Right ventricle myocardium inferior (tissue), 1 donor: ENCODE measurements at places on chromosomes 12 and 14. TPM values are rescaled to one million over a fixed set of nuclear protein-coding genes. Genes with fewer than 3 reads are reported as not detected.

GRCh38 chr12:25695574-25695973 lies 142.5 kb upstream of the LMNTD1 start:
- no peak for DNase-seq

GRCh38 chr12:30462249-30462648 lies 233.4 kb downstream of the IPO8 start:
- DNase-seq: no peak

DNA sequence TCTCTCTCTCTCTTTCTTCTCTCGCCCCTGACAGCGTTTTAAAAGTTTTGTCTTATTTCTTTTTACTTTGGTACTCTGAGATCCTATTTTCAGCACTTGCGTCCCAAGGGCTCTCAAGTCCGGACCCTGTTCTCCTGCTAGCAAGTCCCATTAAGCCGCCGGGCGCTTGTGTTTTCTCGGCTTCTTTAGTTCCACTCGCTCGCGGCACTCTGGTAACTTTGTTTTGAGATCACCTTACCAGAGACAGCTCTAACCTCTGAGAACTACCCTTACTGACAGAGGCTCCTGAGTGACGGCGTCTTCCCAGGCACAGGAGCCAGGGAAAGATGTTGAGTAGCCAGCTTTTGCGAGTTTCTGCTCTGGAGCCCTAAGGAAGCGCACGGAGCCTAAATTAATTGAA lies 2.7 kb upstream of the MYF5 start:
- no peak for DNase-seq

GRCh38 chr12:71392521-71393145 lies 47.0 kb upstream of the LGR5 start:
- DNase-seq: no peak

Gene PYGL
- 9.8 TPM for total RNA-seq

GRCh38 chr12:27779416-27779919 lies 565 bp upstream of the KLHL42 start:
- DNase-seq: no peak

Gene MANSC4
- total RNA-seq: not detected

DNA sequence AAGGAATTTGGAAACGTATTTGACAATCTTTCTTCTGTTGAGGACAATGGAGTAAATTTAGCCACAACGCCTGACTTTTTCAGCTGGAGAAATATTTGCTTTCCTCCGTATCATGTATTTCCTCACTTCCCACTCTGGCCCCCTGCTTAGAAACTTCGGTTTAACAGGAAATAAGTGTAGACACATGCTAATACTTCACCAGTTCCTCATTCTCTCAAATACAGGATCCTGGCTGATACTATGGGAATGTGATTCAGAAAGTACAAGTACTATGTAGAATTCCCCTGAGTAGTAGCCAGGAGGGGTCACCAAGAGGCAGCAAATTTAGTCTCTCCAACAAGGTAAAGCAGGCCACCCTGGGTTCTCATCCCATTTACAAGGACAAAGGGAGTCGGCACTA lies 58.0 kb downstream of the FAR2 start:
- DNase-seq: no peak

- DNase-seq: no peak
These were observed 89.7 kb downstream of the TMCC3 start for GRCh38 chr12:94560431-94561221.

Gene MYH7
- total RNA-seq: 11,833 TPM

DNA sequence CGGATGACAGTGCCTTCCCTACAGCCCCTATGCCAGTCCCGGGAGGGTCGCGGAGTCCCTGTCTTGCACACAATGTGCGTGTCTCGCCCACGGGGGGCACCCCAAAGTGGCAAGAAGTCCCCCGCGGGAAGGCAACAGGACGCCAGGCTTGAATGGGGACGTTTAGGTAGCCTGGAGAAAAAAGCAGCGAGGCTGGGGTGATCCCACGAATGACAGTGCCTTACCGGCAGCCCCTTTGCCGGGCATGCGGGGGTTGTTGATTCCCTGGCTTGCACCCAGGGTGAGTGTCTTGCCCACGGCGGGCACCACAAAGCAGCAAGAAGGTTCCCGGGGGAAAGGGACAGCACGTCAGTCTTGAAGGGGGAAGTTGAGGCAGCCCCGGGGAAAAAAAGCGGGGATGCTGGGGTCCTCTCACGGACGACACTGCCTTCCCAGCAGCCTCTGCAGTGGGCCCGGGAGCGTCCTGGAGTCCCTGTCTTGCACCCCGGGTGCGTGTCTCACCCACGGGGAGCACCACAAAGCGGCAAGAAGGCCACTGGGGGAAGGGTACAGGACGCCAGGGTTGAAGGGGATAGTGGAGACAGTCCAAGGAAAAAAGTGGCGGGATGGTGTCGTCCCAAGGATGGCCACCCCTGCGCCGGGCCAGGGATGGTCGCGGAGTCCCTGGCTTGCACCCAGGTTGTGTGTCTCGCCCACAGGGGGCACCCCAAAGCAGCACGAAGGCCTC lies 156.8 kb upstream of the ALG10B start:
- no peak for DNase-seq

- DNase-seq: no peak
These were observed 13.9 kb upstream of the TNFRSF1A start for GRCh38 chr12:6355491-6356373.

Gene ERBB3
- total RNA-seq: 2.8 TPM

- no peak for DNase-seq
These were observed 861 bp downstream of the IL26 start for GRCh38 chr12:68224613-68225285.

- DNase-seq: no peak
These were observed 1.6 kb downstream of the SCARB1 start for GRCh38 chr12:124861898-124862676.

Gene ORAI1
- total RNA-seq: 11.5 TPM

DNA sequence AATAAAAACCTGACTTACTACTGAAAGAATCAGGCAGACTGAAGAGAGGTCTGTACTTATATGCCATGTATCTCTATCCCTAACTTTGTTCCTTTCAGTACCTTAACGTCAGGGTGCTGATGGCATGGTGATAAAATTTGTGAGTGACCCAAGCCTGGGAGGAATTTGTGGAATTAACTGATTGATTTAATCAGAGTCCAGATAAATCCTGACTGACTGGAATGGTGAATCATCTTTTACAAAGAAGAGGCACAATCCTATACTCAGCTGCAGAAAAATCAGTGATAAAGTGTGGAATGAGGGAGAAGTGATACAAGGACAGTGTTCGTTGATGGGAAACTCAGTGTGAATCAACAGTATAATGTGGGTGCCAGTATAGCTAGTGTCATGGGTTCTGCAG lies 3.7 kb downstream of the TDG start:
- no peak for DNase-seq

Gene RHOJ
- total RNA-seq: 18.3 TPM

Gene ACRBP
- total RNA-seq: 1.2 TPM

DNA sequence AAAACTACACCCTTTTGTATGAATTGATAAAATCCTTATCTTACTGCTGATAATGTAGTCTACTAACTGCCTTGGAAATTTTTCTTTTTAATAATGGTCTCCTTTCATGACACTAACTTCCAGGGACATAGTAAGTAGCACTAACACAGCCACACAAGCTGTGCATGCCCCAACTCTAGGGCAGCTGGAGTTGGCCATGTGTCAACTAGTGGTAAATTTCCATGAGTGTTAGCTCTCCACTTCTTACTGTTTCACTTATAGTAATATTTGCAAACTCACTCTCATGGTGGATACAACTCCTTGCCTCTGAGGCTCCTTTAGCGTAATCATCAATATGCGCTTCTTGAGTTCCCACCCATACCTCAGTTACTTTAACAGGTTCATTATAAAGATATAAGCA lies 38.0 kb downstream of the LGR5 start:
- DNase-seq: no peak

Gene PZP
- 0.30 TPM for total RNA-seq

DNA sequence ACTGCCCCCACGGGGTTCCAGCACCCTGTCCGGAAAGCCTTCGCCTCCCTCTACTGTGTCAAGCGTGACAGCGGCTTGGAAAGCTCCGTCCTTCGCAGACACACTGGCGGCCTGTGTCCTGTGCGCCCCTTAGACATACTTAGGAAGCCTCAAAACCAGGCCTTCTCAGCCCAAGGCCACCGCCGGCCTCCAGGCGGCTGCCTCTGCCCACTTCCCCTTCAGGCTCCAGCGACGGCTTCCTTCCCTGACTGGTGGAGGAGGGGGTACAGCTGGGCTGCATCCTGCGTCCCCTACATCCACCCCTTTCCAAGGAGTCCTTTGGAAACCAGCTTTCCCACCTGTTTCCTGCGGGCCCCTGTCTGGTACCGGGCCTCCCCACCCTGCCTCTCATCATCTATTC lies 2.5 kb upstream of the CACNA2D4 start:
- DNase-seq: peak; percentile 86

- DNase-seq: no peak
These were observed 8.0 kb downstream of the ACSS3 start for GRCh38 chr12:81085832-81086231.

GRCh38 chr14:23514644-23514957 lies 37.0 kb downstream of the ZFHX2 start:
- DNase-seq: no peak

DNA sequence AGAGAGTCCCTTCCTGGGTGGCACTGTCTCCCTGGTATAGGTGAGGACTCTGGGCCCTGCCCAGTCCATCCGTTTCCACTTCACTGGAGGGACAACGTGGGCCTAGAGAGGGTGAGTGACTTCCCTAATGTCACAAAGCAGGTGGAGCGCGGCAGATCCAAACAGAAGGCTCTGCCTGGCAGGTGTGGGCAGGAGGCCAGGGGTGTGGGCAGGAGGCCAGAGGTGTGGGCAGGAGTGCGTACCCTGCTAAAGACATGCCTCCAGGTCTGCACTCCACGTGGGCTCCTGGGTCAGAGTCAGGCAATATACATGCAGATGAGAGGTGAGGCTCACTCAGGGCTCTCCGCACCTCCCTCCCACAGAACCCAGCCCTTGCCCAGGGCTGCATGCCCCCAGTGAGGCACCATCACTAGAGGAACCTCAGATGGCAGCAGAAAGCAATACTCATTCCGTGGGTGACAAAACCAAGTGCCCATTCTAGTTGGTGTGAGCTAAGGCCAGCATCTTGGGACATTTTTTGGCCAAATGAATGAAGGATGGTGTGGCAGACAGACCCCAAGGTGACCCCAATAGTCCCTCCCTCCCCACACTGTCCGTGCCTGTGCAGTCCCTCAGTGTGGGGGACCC lies 271.6 kb upstream of the RTL1 start:
- no peak for DNase-seq
